ENCODE measurements at places on chromosomes 12 and 14.

- DNase-seq = no peak
These were observed 212.4 kb upstream of the C14orf180 start for GRCh38 chr14:104366931-104367865.

- DNase-seq = no peak
These were observed 62.6 kb upstream of the IGF1 start for GRCh38 chr12:102542816-102543440.

DNA sequence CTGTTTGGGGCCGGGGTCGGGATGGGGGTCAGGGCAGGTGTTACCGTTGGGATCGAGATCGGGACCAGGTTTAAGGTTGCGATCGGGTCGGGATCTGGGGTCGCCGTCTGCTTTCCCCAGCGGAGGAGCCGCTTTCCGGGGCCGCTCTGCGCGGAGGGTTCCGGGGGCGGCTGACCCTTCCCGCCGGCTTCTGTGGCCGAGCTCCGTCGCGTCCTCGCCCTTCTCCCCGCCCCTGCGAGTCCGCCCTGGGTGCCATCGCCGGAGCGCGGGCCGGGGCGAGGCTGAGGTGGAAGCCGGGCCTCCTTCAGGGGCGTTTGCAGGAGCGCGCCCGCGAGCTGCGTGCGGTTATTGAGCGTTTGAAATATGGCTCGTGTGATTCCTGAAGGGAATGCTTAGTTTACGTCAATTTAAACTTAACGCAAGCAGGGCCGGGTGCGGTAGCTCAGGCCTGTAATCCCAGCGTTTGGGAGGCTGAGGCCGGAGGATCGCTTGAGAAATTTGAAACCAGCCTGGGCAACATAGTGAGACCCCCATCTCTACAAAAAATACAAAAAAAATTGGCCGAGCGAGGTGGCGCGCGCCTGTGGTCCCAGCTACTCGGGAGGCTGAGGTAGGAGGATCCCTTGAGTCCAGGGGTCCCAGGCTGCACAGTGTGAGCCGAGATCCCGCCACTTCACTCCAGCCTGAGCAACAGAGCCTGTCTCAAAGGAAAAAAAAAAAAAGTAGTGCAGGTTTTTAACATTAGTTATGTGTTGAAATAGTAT lies 620 bp downstream of the PGAM5 start:
- DNase-seq = no peak

GRCh38 chr14:94710731-94711130 lies 59.2 kb downstream of the GSC start:
- DNase-seq = no peak

DNA sequence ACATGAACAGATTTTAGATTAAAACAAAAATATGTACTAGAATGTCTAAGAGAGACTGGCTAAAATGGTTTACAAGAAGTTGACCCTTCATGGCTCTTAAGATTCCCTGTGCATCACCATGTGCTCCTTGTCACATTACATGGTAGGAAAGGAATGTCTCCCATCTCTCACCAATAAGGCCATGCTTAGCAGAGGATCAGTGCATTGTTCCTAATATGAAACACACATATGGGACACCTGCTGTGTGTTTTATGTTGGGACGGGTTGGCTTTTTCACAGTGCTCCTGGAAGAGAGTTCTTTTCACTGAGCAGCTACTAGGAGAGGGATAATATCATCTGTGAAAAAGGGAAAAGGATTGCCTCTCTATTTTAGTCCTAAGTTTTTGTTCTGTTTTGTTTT lies 9.6 kb downstream of the PFKM start:
- no peak for DNase-seq

DNA sequence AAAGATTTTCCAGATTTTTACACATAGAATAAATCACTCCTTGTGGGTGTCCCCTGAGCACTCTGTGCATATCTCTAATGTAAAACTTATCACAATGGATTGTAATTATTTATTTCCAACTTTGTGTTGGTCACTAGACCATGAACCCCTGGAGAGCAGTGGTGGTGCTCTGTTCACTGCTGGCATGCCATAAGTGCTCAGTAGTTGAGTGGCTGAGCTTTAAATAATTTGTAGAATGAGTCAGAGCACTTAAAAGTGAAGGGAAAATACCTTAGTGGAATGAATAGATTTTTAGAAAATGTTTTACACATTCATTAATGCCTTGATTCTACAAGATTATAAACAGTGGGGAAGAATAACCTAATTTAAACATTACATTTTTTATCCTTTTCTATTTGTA lies 6.3 kb downstream of the MGAT4C start:
- no peak for DNase-seq

DNA sequence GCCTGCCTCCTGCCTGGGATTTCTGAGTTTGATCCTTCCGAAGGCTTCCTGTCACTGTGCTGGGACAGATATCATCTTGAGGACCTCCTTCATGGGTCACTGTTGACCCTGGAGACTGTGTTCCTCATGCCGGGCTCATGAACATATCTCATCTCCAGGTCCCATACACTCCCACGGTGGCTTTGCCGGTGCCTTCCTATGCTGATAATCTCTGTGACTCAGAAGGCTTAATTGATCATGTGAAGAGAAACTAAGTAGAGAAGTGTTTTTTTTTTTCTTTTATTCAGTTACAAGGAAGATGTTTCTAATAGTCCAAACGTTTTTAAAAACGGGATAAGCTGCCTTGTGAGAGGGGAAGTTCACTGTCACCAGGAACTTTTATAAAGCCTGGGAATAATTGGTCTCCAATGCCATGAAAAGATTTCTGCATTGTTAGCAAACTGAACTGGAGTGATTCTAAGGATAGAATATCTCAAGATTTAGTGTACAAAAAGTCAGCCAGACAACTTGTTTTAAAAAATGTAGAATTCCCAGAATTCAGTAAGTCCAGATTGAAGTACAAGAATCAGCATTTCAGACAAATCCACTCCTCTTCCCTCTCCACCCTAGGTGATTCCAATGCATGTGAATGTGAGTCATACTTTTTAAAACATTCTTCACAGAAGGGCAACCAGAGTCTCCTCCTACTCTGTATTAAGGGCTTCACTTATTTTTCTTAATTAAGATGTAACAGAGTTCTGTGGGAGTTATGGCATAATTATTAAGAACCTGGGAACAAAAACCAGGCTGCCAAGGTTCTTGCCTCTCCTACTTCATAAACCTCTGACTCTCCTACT lies 139.8 kb upstream of the LGR5 start:
- no peak for DNase-seq

Data from substantia nigra (tissue), 51 donors.